Stimulated activated CD4-positive, alpha-beta T cell treated with anti-CD3 and anti-CD28 coated beads, Interleukin-2, amount 100 ng/mL, for 24 hours (primary cell): ENCODE measurements at places on chromosomes 6 and 20.

- no peak for DNase-seq
These were observed 69.8 kb downstream of the RIN2 start for GRCh38 chr20:19827818-19828217.

GRCh38 chr6:107108201-107108890, 7.0 kb downstream of the BEND3 start:
- no peak for DNase-seq

DNA sequence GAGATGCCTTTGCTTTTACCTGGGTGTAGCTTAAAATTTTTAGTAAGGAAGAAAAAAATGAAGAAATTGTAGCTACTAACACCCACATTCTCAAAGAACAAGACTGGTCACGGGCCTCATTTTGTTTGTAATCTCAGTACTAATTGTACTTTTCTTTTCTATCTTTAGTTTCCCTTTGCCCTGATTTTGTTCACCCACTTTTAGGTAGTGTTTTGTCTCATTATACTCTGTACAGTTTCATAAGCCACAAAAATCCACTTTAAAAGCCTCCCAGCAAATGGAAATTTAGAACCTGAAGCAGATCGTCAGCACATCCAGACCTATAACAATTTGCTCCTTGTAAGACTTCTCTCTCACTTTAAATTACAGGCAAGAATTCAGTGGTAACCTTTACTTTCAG, 43.3 kb downstream of the TP53INP2 start:
- no peak for DNase-seq

DNA sequence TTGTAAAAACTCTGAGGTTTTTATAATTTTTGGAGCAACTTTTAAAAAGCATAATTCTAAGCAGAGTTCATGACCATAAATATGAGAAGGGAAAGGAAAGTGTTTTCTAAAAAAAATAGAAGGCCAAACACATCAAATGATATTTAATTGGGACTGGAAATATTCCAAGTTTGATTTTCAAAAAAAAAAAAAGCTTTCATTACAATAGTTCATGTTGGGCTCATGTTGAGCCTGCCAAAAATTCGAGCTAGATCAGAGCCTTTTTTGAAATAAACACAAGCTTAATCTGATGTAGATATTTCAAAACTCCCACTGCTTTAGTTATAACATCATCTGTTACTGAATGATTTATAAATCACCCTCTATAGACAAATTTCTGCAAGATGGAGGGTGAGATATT, 163.4 kb upstream of the DEFB112 start:
- DNase-seq: no peak

DNA sequence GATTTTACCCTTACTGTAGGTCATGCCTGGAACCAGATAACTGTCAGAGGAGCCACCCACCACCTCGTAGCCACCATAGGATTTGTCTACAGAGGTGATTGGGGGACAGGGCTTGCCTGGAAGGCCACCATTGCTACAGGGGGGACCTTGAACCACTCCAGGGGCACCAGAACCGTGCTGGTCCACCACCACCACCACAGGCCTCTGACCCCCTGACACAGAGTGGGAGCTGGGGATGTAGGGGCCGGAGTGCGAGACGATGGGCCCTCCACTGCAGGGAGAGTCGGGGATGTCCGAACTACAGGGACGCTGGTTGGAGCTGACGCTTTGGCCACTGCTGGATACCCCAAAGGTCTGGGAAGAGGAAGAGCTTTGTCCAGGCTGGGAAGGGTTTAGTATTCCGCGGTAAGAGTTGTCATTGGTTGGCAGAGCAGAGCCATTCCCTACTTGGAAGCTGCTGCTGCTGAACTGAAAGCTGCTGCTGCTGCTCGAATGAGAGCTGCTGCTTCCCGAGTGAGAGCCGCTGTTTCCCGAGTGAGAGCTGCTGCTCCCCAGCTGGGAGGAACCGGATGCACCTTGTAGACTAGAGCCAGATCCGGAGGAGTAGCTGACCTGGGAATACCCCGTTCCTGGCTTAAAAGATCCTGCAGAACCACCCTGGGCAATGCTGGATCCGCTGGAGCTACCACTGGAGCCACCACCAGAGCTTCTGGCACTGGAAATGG, 2.2 kb downstream of the PSORS1C1 start:
- DNase-seq: no peak

- no peak for DNase-seq
These were observed 2.7 kb upstream of the C6orf163 start for GRCh38 chr6:87341899-87342298.

DNA sequence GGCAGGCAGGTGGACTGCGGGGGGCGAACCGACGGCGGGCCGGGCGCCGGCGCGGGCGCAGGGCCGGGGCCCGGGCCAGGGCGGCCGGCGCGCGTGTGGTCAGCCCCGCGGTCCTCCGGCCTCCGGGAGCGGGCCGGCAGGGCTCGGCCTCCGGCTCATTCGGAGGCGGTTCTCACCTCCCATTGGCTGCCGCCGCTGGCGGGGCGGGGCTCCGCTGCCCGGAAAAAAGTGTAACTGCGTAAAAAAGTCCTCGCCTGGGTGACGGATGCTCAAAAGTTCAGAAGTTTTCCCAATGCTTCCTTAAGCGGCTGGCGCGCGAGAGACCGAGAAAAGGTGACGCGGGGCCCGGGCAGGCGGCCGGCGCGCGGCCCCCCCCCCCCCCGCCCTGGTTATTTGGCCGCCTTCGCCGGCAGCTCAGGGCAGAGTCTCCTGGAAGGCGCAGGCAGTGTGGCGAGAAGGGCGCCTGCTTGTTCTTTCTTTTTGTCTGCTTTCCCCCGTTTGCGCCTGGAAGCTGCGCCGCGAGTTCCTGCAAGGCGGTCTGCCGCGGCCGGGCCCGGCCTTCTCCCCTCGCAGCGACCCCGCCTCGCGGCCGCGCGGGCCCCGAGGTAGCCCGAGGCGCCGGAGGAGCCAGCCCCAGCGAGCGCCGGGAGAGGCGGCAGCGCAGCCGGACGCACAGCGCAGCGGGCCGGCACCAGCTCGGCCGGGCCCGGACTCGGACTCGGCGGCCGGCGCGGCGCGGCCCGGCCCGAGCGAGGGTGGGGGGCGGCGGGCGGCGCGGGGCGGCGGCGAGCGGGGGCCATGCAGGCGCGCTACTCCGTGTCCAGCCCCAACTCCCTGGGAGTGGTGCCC, at the start of gene FOXC1:
Gene FOXC1 (plus strand): TSS at position 268 of the 849 bp plus-strand sequence. CDS start 531 bp downstream, at position 799.
- DNase-seq: peak; percentile 48

- no peak for DNase-seq
These were observed 78.2 kb upstream of the PTPRK start for GRCh38 chr6:128598571-128598970.
